GM10248 (cell line): ENCODE measurements at places on chromosomes 1 and 21.

GRCh38 chr1:50416150-50416527 is 7.1 kb downstream of the DMRTA2 start:
- no peak for DNase-seq

DNA sequence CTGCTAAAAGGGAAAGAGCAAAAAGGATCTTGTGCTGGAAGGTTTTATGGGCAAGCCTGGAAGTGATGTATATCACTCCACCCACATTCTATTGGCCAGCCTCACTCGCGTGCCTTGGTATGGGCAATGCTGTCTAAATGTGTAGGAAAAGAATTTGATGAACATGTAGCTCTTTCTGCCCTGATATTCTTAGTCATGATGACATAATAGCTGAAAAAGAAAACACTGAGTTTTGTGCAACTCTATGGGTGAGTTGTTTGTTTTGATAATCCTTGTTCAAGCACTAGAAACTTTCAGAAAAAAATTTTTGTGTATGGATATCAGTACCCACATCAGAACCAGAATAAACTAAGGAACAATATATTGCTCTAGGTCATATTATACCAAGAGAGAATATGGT is 231.5 kb upstream of the ST6GALNAC5 start:
- no peak for DNase-seq

- DNase-seq, result no peak
Observed at GRCh38 chr1:181783208-181783607, 278.3 kb downstream of the ZNF648 start.

GRCh38 chr1:178092878-178093493 is 918 bp upstream of the RASAL2 start:
- DNase-seq, result no peak

GRCh38 chr1:117656202-117656641 is 50.4 kb downstream of the TENT5C start:
- DNase-seq, result peak; percentile 57

- no peak for DNase-seq
Observed at GRCh38 chr1:184626076-184627006, 128.3 kb downstream of the EDEM3 start.

DNA sequence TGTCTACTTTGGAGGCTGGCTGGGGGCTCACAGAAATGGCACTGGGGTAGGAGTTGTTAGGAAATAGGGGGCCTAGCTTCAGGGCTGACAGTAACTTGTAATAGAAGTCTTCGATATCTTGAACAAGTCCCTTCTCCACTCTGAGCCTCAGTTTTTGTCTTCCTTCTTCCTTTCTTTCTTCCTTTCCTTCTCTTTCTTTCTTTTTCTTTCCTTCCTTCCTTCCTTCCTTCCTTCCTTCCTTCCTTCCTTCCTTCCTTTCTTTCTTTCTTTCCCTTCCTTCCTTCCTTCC is 12.9 kb downstream of the BTG2 start:
- DNase-seq, result no peak

DNA sequence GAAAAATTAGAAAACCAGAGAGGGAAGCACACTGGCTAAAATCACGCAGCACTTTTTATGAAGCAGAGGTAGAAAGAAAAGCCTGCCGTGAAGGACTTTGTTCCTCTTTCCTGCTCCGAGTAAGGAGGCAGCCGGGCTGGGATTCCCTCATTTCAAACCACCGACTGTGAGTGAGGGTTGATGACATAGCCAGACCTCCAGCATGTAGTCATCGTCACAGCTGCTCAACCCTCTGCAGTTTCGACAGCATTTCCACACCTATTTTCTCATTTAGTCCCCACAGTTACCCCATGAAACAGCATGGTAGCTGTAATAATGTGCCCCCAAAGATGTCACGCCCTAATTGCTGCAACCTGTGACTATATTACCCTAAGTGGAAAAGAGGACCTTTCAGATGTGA is 35.3 kb downstream of the FCRL5 start:
- no peak for DNase-seq

DNA sequence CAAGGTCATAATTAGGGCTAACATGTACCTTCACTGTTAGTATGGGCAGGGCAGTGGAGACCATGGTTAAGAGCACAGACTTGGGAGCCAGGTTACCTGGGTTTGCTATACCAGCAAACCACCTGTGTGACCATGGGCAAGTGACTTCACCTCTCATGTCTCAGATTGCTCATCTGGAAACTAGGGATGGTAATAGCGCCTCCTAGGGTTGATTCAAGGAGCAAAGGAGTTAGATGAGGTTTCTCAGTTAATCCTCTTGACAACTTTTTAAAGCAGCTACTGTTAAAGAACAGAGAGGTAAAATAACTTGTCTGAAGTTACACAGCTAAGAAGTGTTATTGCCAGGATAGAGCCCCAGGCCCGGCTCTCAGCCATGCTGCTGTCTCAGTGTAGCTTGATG is 790 bp upstream of the MATN1 start:
- no peak for DNase-seq

DNA sequence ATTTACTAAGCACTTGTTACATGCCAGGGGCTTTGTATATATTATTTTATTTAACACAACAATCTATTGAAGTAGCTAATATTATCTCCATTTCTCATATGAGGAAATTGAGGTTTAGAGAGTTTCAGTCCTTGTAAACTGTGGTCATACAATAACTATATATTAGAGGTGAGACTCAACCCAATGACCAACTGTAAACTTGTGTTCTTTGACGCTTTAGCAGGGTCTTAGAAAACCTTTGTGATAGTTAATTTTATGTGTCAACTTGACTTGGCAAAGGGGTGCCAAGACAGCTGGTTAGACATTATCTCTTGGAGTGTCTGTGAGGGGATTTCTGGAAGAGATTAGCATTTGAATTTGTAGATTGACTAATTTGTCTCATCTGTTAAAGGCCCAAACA is 252.4 kb upstream of the B3GALT2 start:
- no peak for DNase-seq

DNA sequence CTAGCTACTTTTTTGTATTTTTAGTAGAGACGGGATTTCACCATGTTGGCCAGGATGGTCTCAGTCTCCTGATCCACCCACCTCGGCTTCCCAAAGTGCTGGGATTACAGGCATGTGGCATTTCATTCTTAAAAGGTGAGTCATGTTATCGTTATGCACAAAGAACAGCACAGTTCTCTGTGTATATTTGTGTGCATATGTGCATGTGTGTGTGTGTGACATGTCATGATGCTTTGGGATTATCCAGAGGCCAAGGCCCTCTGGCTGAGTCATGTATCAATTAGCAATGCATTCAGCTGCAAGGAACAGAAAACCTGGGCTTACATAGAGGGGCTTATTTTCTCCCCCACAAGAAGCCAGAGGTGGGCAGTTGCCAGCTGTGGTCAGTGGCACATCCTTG is 301.7 kb upstream of the KAZN start:
- DNase-seq, result no peak

DNA sequence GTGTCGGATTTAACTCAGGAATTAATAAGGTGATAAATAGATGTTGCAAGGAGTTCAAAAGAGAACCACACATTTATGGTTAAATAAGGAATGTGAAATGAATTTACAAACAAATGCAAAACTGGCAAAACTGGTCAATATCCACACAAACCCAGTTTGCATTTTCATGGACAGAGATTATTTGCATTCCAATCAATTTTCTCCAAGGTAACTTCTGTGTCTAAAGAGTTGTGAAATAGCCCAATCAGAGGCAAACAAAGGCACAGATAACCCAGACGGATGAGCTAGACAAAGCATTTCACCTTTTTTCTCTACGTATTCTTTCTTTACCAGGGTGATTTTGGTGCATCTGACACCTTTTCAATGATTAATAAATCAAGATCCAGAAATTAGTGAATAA is 63.9 kb downstream of the MAP3K7CL start:
- no peak for DNase-seq

DNA sequence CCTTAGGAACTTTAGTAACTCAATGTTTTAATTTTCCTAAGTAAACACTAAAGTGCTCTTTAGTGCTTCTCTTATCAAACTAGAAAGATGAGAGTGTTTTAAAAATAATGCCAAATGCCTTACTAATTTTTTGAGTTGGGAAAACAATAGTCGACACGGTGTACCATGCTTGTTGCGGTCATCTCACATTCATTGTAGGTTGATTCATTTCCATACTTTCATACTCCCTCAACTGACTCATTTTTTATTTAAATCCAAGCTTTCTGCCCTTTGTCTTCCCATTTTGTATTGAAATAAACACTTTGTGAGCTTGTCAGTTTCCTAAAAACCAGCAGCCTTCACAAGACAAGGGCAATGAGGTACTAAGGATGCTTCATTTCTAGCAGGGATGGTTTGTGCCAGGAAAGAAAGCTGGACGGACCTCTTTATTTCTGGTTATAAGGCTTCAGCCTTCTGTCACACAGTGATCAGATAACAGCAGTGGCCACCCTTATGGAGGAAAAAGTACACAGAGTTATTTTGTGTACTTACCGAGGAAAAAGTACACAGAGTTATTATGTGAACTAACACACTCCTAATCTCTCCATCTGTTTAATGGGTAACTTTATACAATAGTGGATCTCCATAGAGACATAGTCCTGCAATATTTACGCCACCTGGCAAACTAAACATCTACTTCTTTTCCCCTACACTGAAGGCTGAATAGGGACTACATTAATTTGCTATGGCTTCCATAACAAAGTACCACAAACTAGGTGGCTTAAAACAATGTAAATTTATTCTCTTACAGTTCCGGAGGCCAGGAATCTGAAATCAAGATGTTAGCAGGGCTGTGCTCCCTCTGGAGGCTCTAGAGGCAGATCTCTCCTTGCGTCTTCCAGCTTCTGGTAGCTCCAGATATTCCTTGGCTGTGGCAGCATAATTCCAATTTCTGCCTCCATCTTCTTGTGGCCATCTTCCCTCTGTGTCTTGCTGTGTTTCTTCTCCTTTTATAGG is 13.0 kb upstream of the CCDC190 start:
- no peak for DNase-seq

DNA sequence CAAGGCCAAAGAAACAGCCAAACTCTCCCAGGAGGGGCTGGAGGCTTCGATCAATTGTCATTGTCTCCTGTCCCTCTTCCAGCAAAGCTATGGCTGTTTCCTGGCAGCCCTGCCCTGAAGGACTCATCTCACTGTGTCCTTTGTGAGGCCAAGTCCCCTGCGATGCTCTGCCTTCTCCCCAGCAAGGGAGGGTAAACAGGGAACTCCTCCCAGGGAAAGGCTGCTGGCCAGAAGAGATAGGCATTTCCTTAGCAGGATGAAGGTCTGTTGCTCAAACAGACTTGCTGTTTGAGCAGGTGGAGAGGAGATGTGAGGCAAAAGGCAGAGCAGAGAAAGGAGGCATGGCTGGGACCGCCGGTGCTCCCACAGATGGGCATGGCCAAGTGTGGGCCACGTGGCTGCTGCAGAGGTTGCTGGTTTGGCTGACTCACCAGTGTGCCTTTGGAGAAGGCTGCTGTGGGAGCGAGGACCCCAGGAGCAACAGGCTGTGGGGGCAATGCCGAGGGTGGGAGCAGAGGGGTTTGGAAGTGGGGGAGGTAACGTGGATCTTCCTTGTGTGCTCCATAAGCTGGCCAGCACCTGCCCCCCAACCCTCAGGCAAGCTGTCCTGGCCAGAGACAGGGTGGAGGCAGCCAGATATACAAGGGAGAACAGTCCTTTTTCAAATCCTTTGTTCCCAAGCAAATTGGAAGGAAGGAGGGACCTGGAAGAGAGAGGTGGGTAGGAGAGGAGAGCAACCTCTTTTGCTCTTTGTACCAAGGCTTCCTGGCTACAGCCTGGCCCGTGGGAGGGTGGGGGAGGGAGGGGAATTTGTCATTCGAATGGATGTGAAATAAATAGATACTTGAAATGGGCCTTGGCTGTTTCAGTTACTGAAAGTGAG is 449.8 kb downstream of the SIPA1L2 start:
- no peak for DNase-seq

DNA sequence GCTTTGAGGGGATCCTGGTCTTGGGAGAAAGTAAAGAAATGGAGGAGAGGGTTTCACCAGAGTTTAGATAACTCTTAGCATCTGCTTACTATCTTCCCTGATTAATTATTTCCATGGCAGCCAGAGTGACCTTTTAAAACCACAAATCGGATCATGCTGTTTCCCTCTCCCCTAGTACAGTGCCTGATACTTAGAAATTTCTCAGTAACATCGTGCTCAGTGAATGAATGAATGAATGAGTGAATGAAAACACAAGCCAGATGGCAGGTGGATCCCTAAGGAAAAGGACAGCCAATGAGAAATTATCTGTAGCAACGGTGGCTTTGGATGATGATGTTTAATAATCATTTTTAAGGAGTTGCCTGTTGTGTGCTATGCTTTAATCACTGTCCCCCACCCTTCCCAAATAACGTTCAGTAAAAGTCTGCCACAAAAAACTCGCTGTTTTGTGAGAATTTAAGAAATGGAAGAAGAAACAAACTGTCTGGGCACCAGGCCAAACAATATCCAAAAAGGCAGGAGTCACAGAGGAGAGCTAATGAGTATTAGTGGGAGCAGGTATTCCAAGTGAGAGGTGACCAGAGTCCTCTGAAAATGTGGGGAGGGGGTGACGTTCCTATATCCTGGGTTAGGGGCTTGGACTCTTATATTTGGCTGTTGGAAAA is 737 bp upstream of the SMAP2 start:
- DNase-seq, result no peak

DNA sequence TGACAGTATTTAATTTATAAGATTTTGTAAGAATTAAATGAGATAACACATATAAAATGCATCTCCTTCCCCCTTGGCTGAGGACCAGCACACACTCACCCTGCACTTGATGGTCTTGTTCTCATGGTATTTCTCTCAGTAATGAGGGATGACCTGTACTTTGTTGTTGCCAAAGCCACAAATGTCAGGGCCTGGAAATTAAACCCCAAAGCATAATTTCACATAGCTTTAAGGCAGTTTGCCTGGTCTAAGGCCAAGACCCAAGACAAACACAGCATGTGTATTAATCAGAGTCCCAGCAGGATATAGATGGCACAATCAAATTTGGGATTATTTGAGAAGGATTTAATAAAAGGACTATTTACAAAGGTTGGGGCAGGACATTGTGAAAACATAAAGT is 48.6 kb upstream of the EPS15 start:
- DNase-seq, result no peak

GRCh38 chr1:206782448-206782847 is 10.2 kb upstream of the IL10 start:
- peak; percentile 48 for DNase-seq

DNA sequence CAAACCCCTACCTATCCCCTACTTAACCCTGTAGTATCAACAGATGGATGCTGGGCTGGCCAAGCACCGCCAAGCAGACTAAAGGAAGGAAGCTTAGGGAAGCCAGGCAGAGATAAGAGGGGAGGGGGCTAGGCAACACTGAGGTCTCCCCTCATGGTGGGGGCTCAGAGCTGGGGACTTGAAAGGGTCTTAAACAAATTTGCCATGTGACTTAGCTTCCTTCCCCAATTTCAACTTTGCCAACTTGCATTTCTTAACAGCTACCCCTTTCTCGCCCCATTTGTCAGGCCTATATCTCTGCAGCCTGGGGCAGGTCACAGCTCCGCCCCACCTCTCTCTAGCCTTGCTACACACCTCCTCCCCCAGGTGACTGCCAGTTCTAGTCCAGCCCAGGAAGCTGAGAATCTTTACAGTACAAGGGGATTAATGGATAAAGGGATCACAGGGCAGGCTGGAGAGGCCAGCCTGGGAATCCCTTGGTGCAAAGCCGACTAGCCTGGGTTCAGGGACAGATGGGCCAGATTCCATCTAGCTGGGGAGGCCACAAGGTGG is 3.4 kb downstream of the KIF21B start:
- no peak for DNase-seq

GRCh38 chr1:147756341-147756740 is 4.1 kb downstream of the GJA5 start:
- DNase-seq, result no peak

- DNase-seq, result no peak
Observed at GRCh38 chr1:110914676-110915075, 41.7 kb downstream of the CD53 start.
